ENCODE measurements at places on chromosomes 11 and 22.
A peak's percentile ranks its signal among the peaks of the same experiment; 100 is the strongest.

- no peak for DNase-seq
Observed at GRCh38 chr11:95222817-95223216, 8.2 kb downstream of the SESN3 start.

GRCh38 chr22:37160027-37160426 lies 10.3 kb upstream of the IL2RB start:
- no peak for DNase-seq

DNA sequence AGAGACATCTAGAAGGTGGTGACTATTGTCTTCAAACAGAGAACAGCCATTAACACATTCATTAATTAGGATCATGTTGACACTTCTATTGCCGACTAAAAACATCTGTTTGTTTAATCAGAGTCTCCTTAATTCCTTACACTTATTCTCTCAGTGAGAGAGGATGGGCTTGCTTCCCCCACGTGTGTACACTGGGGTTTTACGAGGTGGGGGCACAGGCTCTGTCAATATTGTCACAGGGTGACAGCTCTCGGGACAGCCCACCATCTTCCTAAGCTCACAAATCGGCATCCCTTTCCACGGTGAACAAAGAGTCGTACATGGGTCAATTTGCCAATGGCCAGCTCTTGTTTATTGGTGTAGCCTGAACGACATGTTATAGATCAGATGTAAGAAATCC lies 413.2 kb downstream of the MIAT start:
- no peak for DNase-seq

DNA sequence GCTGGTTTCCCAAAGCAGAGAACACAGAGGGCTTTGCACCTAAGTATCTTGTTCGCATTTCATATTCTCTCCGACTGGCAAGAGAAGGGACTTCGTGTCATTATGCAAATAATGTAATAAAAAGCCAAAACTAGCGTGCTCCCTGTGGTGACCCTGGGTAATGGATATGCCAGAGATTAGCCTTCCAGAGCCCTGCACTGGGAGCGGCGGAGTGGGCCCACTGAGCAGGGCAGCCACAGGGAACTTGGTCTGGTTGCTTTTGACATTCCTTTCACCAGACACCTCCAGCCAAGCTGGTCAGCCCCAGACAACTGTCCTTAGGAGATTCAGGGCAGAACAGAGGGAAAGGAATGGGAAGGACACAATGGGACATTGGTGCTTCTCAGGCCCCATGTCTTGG lies 56.1 kb downstream of the FLI1 start:
- DNase-seq = no peak

DNA sequence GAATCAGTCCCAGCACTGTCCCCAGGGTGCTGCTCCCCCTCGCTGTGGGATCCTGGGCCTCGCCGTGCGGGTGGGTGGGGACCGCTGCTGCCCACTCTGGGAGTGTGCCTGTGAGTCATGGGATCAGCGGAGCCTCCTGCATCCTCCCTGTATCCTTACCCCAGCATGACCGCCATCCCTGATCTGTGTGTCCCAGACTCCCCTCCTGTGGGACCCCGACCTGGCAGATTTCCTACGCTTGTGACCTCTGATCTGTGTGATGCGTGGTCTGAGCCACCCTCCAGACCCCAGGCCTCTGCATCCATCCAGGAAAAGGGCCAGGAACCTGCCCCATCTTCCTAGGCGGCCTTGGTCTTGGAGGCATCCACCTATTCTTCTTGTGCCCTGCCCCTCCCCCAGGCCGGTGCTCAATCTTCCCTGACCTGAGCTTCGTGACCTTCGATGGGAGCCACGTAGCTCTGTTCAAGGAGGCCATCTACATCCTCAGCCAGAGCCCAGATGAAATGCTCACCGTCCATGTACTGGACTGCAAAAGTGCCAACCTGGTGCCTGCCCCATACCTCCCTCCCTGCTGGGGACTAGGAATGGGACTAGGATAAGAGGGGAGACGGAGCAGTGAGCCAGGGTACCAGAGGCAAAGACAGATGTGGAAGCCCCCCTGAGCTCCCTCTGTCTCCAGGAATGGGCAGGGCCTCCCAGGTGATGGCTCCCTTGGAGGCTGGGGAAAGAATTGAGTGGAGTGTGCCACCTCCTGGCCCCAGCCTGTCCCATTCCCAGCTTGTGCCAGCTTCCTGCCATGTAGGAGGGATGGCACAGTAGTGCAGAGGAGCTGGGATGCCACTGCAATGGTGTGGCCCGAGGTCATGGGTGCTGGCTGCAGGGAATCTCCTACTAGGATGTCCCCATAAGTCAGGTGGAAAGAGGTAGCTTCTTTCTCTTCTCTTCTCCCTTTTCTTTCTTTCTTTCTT lies 65.4 kb downstream of the OTOG start:
- no peak for DNase-seq

GRCh38 chr22:19818324-19819207 lies 36.1 kb downstream of the GNB1L start:
- no peak for DNase-seq

- DNase-seq = no peak
Observed at GRCh38 chr11:125371431-125371935, 124.6 kb downstream of the FEZ1 start.

DNA sequence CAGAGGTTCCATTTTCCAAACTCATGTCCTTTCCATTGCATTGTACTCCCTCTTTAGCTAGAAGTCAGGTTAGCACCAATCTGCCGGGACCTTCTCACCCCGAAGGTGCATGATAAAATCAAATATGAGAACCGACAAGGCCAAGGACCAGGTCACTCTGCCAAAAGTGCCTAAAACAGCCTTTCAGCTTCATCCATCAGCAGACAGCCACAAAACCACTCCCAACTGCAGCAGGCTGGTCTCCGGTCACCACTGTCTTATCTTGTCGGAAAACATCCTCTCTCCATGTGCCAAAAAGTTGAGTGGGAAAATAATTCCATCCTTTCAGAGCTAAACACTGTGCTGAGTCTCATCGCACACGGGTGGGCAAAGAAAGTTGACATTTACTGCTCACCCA lies 1.4 kb downstream of the PI4KA start:
- DNase-seq = no peak

- no peak for DNase-seq
Observed at GRCh38 chr11:120547316-120547715, 35.8 kb downstream of the GRIK4 start.

DNA sequence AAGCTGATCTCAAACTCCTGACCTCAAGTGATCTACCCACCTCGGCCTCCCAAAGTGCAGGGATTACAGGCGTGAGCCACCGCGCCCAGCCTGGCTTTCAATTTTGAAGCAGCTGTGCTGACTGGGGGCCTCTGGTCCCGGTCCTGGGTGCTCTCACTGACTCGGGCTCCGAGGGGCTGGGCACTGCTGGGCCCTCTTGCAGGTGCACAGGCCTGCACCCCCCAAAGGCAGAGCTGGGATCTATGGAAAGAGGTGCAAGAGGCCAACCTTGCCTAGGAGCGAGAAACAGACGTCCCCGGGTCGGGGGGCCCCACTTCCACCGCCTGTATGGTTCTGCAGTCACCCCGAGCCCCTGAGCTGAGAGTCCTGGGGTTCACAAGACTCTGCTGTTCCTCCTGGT lies 33.2 kb downstream of the KIAA0930 start:
- DNase-seq = no peak

GRCh38 chr11:119709638-119710346 lies 19.2 kb downstream of the NECTIN1 start:
- peak; percentile 18 for DNase-seq

- DNase-seq = no peak
Observed at GRCh38 chr22:49933236-49934159, 15.1 kb downstream of the CRELD2 start.

Data from K562 (cell line).